Activated CD8-positive, alpha-beta memory T cell treated with anti-CD3 and anti-CD28 coated beads, Interleukin-2, amount 50 U/mL, for 48 hours (primary cell): ENCODE measurements at places on chromosomes 3 and 15.

DNA sequence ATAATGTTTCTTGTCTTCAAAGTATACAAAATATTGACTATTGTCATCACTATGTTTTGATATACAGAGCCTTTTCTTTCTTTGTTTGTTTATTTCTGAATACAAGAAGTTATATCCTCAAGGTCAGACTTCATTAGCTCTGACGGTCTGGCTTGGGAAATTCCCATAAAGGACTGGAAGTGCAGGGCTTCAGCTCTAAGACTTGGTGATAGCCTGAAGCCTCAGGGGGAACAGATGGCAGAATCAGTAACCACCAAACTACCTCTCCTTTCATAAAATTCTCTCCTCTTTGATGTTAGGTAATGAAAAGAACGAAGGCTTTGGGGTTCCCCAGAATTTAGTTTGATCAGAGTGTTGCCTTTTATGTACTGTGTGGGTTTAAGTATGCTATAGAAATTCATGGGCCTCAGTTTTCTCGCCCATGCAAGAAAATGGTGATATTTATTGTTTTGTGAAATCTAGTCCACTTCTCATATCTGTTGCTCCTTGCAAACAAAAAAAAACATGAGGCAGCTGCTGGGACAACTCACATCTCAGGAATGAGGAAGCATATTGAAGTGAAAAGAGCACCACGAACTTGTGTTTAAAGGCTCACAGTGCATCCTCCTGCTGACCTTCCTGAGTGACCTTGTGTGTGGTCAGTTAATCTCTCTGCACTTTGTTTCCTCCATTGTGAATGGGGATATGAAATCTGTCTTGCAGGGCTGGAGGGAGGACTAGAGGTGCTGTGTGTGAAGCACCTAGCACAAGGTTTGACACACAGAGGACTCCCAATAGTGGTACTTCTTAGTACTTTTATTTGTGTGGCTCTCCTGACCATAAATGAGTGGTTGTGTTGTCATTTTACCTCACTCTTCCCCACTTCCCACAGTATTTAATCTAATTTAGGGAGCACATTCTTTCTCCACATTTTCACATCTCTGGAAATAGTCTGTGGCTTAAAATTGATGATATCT, 569.8 kb upstream of the IL12A start:
- DNase-seq = no peak

DNA sequence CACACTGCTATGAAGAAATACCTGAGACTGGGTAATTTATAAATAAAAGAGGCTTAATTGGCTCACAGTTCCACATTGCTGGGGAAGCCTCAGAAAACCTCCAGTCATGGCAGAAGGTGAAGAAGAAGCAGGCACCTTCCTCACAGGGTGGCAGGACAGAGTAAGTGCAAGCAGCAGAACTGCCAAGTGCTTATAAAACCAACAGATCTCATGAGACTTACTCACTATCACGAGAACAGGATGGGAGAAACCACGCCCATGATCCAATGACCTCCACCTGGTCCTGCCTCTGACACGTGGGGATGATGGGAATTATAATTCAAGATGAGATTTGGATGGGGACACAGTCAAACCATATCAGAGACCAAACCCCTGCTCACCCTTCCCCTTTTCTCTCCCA, 75.0 kb downstream of the TRIM69 start:
- DNase-seq = no peak

DNA sequence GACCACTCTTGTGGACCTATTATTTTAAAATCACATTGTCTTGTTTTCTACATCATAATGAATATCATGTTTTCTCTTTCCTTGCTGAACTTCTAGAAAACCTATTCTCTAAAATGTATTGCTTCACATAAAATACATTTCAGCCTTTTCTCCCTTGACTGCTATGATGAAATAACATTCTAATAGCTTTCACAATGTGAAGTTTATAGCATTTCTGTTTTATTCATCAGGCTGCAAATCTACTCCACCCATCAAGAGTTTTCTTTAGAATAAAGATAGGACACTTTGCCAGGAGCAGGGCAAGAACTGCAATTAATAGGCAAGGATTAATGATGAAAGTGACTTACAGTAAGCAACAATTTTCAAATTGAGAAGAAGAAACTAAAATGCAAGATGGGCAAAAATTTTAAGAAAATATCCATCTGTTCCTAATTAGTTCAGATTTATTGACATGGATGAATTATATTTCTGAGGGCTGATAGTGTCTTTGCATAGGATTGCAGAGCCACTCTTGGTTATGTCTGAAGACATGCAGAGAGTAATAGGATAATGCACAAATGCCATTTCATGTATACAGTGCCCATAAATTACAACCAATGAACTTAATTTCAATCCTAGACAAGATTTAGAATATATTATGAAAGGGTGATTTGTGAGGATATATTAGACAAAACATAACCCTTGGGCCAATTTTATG, 21.7 kb downstream of the LEKR1 start:
- DNase-seq = no peak

DNA sequence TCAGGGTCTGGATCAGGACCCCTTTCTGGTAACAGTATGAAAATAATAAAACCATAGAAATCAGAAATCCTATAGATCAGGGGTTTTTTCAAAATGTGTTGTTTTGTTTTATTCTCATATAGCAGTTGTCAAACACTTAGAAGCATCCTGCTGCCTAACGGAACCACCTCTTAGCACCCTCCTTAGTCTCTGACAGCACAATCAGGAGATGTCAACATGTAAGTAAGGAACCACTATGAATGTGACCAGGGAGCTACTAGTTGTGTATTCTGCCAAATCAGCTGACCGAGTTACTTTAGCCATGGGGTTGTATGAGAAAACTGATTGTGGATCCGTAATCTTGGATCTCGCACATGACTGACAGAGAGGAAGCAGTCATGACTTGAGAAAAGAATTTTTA, 22.2 kb downstream of the CCDC39 start:
- DNase-seq = no peak

DNA sequence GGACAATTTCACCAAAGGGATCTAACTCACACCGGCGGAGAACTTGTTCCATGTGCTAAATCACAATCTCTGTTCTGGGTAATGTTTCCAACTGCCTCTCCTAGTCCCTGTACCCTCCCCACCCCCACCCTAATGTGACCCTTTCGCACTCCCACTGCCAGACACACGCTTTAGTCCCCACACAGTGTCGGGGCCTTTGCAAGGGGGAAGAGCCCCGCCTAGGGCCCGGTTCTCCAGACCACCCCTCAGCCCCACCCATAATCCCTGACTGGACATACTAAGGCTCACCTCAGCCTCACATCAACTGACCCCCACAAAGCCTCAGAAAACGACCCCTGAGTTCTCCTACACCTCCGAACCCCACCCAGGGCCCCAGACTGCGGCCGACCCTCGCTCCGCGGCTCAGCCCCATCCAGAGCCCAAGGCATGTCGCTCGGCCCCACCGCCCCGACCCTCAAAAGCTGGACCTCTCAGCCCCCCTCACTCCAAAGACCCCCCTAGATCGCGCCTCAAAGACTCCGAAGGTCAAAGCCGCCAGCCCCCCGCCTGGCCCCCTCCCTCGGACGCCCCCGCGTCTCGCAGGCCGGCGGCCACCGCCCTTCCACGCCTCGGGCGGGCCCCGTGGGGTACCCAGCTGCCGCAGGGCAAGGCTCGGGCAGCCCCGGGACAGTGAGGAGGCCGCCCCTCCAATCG, 72.0 kb upstream of the MAP4 start:
- DNase-seq = peak; percentile 56

DNA sequence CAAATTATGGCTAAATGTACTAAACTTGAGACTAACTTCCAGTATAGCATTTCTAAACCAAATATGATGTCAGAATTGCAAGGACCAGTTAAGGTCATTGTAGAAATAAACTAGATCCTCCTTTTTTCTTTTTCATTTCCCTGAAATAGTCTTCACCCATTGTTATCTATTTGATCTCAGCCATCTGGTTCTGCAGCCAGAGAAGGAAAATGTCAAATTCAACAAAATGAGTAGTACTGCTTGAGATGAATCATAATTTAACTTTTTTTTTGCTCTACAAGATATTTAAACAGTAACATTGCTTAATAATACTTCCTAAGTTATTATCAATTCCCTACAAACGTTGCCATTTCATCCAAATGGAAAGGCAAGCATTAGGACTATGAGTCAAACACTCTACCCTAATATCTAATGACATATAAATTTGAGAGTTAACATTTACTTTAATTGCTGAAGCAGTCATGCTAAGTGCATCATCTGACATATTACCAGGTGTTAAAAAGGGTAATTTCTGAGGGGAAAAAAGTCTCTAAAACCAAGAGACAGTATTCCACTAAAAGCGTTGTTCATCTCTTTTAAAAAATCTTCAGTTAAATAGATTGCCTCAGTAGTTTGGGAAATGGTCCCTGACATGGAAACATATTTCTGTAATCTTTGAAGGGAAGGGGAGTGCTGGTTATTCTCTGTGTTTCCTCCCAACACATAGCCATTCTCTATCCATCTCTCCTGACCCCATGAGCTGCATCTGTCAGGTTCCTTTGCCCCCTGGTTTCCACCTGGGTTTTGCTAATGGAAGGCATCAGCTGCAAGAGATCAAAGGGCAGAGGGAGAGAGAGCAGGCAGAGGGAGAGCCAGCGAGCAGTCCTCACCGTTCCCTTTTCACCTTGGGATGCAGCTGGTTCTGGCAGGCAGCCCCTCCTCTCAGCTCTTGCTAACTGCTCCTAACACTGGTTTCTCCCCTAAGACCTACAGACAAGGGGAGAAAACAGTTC, 138.5 kb downstream of the ARPP21 start:
- DNase-seq = no peak

GRCh38 chr3:176584413-176585176, 612.7 kb downstream of the TBL1XR1 start:
- DNase-seq = no peak

DNA sequence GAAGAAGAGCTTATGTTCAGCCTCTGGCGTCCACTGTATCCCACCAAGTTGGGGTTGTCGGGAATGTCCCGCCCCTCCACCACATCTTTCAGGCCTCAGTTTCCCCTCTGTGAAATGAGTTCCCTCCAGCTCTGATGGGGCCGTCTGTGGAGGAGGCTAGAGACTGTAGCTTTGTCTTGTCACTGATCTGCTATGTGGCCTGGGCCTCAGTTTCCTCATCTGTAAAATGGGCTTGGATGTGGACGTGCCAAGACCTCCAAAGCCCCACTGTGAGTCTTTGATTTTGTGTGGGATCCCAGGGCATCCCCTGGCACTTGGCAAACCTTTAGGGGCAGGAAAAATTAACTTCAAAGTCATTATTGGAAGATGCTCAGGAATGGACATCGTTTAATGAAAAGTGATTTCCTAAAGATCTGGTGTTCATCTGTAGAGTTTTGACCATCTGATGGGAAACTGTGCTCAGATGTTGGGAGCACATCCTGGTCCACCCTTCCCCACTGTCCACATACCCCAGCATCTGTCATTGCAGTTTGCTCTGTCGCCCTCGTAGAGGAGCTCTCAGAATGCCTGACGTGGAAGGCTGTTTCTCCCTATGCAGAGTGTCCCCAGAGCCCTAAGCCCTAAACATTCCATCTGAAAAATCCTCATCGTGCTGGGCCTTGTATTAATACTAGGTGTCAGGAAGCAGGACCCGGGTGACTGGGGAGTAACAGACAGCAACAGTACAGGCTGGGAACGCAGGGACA, 28.5 kb downstream of the SLC6A6 start:
- DNase-seq = no peak

GRCh38 chr3:112973325-112974177, 1.4 kb downstream of the CD200R1 start:
- no peak for DNase-seq

DNA sequence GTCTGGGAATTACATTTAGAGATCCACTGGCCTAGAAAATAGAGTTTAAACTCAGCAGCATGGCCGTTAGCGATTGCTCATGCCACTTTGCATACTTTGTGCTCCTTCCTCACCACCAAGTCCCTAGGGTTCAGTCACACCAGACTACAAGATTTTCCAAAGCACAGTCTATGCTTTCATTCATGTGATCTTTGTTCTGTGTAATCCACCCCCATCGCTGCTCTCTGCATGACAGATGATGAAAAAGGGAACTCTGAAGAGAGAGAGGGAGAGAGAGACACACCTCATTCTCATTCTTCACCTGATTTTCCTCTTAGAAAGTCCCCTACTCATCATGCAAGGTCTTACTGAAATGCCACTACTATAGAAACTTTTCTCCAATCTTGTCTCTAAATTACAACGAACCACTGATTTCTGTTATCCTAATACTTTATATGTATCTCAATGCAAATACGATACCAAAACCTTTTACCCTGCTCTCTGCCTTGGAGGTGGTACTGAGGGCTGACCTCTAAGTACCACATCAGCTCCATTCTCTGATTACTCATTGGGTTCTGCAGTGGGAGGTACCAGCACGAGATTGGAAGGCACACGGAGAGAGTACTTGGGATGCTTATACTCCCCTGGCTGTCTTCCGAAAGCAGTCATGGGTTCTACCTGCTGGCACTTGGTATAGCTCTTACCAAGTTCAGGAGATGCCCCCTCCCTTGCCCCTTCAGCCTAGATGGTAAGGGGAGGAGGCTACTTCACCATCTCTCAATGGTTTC, 1.1 kb upstream of the PARP15 start:
- DNase-seq = no peak

DNA sequence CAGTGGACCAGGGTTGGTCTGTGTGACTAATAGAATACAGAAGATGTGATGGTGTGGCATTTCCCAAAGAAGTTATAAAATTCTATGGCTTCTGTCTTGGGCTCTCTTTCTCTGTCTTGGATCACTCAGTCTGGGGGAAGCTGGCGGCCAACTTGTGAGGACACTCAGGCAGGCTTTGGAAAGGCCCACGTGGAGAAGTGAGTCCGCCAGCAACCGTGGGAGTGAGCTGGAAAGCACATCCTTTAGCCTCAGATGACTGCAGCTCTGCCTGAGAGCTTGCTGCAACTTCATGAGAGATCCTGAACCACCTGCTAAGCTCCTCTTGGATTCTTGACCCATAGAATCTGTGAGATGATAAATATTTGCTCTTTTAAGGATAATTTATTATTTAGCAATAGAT, 72.0 kb upstream of the RASGRP1 start:
- DNase-seq = no peak

DNA sequence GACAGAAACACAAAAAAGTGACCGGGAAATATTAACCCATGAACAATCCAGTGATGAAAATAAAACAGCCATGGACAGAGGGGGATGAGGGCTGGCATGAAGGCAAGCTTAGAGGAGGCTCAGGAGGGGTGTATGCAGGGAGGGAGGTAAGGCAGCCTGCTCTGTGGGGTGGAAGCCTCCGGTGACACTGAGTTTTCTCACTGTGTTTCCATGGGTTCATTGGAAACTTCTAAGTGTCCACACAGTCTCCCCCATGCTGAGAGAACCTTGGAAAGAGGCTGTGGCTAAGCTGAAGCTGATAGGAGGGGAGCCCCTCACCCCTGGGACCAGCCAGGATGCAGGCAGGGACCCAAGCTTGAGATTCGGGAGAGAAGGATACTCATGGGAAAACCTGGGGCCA, 6.8 kb upstream of the SKOR1 start:
- no peak for DNase-seq

DNA sequence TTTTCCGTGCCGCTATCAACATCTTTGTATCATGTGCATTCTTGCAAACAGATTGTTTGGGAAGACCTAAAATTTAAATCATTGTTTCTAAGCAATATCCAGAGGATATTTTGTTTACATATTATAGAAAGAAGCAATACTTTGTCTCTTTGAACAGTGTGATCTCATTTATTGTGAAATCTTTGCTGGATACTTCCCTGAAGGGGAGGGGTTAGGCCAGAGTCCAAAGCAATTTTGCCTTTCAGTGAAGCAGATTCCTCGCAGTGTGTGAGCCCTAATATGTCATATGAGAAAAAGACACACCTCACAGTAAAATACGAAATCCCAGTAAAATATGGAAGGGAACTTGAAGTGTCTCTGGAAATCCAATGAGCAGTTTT, 158.7 kb upstream of the SLCO3A1 start:
- DNase-seq = no peak

GRCh38 chr3:161222662-161223061, 1.6 kb downstream of the NMD3 start:
- no peak for DNase-seq

GRCh38 chr3:39569095-39569494, 101.6 kb downstream of the MOBP start:
- no peak for DNase-seq
